Endodermal cell (in vitro differentiated cells): ENCODE measurements at places on chromosomes 3 and 15.
A peak's percentile ranks its signal among the peaks of the same experiment; 100 is the strongest.

DNA sequence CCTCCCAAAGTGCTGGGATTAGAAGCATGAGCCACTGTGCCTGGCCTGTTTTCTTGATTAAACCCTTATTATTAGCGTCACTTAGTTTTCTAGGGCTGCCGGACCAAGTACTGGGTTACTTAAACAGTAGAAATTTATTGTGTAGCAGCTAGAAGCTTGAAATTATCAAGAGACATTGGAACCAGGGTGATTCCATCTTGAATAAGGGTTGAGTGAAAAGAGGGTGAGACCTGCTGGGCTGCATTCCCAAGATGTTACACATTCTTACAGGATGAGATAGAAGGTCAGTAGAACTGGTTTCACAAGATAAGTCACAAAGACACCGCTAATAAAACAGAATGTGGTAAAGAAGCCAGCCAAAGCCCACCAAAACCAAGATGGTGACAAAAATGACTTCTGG, 18.6 kb upstream of the FSTL1 start:
- no peaks in the 10 kb centered on the region for H3K27me3 ChIP-seq
- H3K4me3 ChIP-seq: peak overlapping the region; percentile 3
- peak; percentile 84 for DNase-seq

- H3K36me3 ChIP-seq: no peaks in the 10 kb centered on the region
- no peaks in the 10 kb centered on the region for H3K27me3 ChIP-seq
- no peak for DNase-seq
- H3K4me1 ChIP-seq: peaks cover 3% of the 10 kb centered on the region
- no peak overlapping the region for H3K27ac ChIP-seq
- no peak overlapping the region for H3K4me3 ChIP-seq
Observed at GRCh38 chr3:140724856-140725812, 47.3 kb downstream of the TRIM42 start.

DNA sequence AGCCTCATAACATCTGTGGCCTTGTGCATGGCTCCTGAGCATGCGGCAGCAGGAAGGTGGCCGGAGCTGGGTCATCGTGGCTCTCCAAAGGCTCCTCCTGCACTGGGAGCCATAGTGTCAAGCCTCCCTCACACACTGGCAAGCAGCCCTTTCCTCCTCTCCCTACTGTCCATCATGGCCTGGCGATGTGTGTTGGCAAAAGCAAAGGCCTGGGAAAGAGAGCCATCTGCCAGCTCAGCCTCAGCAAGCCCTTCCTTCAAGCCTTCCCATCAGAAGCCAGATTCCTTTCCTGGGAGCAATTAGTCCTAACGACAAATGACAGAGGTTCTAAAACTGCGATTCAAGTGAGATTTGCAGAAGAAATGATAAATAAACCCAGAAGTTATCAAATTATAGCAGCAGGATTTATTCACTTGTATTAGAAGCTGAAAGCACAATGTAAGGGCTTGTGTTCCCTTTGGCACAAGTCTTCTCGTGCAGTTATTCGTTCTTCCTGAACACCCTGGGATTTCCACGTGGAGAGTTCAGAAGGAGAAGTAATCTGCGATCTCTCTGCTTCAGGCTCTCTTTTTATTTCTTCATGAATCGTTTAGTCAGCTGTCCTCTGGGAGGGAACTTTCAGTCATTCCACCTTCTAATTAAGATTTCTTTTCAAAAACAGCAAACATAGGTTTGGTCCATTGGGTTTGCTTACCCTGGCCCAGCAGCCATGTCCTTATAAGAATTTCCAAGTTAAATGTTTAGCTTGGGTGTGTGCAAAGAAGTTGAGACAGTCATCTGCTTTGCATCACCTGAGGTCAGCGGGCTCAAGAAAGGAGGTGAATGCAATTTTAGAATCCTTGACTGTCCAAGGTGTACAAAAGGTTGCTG, 110.3 kb upstream of the TMC3 start:
- no peaks in the 10 kb centered on the region for H3K36me3 ChIP-seq
- H3K4me1 ChIP-seq: no peaks in the 10 kb centered on the region
- DNase-seq: no peak
- H3K4me3 ChIP-seq: no peak overlapping the region

DNA sequence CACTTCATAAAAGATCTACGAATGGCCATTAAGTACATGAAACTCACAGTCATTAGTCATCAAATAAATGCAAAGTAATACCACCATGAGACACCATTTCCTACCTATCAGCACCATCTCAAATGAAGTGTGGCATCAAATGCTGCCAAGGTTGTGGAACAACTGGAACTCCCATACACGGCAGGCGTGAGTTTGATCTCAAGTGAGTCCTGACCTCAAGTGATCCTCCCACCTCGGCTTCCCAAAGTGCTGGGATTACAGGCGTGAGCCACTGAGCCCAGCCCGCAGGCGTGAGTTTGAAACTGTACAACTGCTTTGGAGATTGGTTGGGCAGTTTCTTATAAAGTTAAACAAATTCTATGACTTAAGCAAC, 28.8 kb upstream of the HDAC11 start:
- no peak for DNase-seq
- H3K4me1 ChIP-seq: no peaks in the 10 kb centered on the region
- H3K27me3 ChIP-seq: no peaks in the 10 kb centered on the region
- no peaks in the 10 kb centered on the region for H3K36me3 ChIP-seq
- peak overlapping the region; percentile 82 for H3K4me3 ChIP-seq
- no peak overlapping the region for H3K27ac ChIP-seq

GRCh38 chr3:135871311-135871710, 94.2 kb upstream of the PPP2R3A start:
- no peak overlapping the region for H3K27ac ChIP-seq
- no peak overlapping the region for H3K4me3 ChIP-seq
- no peaks in the 10 kb centered on the region for H3K27me3 ChIP-seq
- no peaks in the 10 kb centered on the region for H3K4me1 ChIP-seq
- no peaks in the 10 kb centered on the region for H3K36me3 ChIP-seq

DNA sequence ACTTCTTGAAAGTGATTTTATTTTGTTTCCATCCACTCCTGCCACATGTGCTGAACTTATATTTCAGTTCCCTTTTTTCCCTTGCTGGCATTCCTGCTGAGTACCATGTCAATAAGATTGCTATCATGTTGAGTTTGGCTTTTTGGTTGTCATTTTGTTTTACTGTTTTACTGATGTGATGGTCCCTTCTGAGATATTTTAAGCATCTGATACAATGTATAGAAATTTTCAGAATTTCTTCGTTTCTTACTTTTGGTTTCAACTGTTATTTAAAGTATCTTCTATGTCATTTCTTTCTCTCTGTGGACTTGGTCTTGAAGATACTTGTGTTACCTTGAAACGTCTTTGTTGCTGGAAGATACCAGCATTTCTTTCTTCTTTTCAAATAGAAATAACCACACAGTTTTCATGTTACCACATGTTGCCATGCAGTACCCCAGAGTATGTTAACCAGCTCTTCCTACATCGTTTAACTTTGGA, 14.1 kb downstream of the SIDT1 start:
- no peak for DNase-seq
- no peaks in the 10 kb centered on the region for H3K4me1 ChIP-seq
- H3K27ac ChIP-seq: no peak overlapping the region
- H3K36me3 ChIP-seq: no peaks in the 10 kb centered on the region
